ENCODE measurements at places on chromosomes 11 and 22.

- DNase-seq = peak; percentile 35
Measured at GRCh38 chr22:45154383-45154782, 9.3 kb upstream of the NUP50 start.

DNA sequence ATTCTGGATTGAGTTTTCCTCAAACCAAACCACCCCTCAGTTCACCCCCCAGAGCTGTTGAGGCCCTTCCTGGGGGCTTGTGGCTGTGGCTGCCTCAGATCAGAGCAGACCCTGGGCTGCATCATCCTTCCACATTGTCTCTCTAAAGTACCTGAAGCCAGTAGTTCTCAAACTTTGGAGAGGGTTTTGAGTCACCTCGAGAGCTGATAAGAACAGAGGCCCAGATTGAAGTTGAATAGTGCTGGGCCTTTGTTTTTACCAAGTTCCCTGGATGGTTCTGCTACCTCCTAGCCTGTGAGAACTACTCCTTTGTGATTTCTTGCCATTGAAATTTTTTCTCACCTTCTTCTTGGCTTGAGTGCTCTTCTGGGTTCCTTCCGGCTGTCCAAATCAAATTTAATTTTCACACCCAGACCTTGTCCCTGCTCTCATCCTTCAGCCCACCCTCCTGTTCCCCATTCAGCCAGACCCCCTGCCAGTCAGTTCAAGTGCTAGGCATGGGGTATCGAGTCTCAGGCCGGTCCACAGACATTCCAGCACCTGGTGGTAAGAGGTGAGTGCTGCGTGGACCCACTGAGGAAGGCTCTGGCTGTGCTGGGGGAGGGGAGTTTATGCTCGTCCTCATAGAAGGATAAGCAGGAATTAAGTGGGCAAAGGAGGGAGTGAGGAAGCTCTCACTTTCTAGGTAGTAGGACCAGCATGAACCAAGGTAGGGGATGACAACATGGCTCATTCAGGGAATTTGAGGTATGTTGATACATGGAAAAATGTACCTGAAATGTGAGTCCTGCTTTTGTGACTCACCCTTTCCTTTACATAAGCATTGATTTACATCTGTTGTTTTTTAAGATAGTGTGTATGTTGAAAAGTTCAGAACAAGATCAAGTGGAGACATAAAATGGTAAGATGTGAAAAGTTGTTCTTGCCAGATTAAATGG lies 116.5 kb downstream of the PTPRJ start:
- peak; percentile 52 for DNase-seq

- DNase-seq = no peak
Measured at GRCh38 chr11:35323076-35323868, 96.1 kb downstream of the SLC1A2 start.

DNA sequence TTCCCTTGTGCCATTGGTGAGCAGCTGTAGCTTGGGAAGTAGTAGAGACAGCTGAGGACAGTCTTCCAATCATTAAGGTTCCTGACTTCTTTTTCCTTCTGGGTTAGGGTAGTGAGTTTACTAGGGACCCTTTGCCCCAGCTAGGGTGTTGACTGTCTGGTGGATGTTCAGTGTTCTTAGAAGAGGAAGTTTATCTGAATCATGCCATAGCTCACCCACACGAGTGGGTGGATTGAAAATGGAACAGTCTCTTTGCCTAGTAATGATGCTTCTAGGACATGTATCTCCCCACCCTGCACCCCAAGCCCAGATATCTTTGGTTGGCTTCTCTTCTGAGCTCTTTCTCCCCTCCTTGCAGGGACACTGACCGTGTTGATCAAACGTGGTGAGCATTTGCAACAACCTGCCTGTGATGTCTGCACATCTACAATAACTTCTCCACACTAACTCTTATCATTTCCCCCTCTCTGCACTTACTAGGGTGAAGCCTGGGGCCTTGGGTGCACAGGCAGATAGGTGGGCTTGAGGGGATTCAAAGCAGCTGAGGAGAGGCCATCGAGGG lies 57.1 kb upstream of the HORMAD2 start:
- DNase-seq = no peak

DNA sequence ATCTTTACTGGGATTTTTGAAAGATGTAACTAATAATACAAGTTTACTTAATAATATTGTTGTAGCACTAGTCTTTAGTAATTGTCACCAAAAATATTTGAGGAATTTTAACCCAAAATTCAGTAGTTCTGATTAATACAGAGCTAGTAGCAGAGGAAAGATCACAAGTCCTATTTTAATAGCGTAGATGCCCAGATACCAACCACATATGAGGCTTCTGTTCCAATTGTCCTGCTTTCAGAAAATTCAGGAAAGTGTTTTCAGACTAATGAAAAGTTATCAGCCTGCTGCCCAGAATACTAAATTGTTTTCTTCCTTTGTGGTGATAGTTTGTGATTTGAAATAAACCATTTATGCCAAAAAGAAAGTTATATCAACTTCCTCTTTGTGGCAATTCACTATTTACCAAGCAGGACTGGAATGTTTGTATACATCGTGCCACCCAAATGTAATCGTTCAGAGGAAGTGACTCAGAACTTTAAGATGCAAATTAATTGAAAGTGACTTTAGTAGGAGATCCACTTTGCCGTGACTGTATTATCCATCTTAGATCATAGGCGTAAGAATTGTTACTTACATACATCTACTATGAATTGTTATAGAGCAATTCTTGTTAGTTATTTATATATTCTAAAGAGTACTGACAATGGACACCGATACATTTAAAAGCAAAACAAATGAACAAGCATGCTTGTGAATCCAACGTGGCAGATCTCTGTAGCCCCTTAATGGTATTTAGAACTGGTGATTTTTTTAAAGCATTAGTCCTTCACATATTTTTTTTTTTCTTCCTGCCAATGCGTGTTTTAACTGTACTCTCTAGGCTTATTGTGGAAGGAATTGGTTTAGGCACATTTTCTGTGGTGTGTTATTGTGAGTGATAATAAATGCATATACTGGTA lies 231.0 kb downstream of the DDX10 start:
- peak; percentile 54 for DNase-seq

GRCh38 chr11:59767225-59767611 lies 12.0 kb downstream of the STX3 start:
- DNase-seq = no peak

DNA sequence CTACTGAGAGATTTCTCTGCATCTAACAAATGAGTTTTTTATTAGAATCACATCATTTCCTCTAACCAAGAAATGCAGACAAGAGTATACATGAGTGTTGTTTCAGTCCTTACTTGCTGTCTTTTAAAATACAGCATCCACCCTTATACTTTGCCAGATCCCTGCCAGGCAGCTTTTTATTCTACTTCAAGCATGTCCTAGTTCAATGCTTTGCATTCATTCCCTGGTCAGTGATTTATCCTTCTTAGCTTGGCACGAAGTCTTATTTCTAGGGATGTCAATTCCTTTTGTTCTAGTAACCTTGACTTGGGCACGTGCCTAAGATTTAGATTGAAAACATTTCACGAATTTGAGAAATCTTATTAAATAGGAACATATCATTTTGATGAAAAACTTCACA lies 307.2 kb upstream of the MPPED2 start:
- DNase-seq = no peak

GRCh38 chr11:74171630-74171968 lies 510 bp downstream of the PPME1 start:
- peak; percentile 14 for DNase-seq

- no peak for DNase-seq
Measured at GRCh38 chr22:47100019-47100418, 337.6 kb downstream of the TBC1D22A start.

GRCh38 chr11:32849761-32850160 lies 20.0 kb downstream of the PRRG4 start:
- DNase-seq = no peak

- peak; percentile 59 for DNase-seq
Measured at GRCh38 chr22:32338757-32339156, 18.9 kb upstream of the RFPL3 start.

DNA sequence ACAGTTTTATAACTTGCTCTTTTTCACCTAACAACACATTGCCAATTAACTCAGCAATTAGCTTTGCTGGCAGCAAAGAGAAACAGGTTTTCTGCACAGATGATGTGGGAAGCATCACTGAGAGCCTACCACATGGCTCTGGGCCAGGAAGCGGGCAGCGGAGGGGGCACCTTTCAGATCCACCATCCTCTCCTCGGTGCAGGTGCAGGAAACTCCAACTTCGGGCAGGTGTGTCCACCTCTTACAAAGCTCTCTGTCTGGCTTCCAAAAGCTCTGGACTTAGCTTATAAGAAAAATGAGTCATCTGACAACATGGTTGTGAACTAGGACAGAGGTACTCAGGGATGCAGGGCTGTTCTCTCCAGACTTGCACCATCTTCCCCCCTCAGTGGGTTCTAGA lies 77.0 kb downstream of the RPS6KA4 start:
- DNase-seq = no peak

GRCh38 chr11:94518300-94518699 lies 6.0 kb downstream of the C11orf97 start:
- no peak for DNase-seq

DNA sequence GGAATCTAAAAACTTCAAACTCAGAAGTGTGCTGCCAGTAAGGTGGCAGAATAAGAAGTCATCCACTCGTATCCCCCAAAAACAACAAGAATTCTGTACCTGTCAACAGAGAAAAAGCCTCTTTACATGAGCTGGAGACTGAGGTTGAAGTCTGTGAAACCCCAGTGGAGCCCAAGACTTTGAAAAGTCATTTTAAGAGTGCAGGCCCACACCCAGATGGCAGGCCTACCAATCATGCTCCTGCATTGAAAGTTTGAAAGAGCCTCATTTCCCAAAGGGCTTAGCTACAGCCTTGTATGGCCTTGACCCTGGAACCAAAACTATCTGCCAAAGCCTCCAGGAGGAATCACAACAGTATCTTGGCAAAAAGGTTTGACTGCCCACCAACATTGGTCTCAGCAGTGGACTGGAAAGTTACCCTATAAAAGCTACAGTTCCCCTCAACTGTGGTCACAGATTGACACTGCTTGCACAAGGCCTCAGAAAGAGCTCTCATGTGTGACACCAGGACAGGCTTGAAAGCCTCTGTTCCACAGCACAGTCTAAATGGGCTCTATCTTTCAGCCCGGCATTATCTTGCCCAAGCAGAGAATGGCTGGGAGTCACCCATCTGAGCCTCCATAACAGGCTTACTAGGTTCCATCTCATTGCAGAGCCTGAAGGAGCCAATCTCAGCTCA lies 47.7 kb downstream of the SLC22A9 start:
- no peak for DNase-seq

DNA sequence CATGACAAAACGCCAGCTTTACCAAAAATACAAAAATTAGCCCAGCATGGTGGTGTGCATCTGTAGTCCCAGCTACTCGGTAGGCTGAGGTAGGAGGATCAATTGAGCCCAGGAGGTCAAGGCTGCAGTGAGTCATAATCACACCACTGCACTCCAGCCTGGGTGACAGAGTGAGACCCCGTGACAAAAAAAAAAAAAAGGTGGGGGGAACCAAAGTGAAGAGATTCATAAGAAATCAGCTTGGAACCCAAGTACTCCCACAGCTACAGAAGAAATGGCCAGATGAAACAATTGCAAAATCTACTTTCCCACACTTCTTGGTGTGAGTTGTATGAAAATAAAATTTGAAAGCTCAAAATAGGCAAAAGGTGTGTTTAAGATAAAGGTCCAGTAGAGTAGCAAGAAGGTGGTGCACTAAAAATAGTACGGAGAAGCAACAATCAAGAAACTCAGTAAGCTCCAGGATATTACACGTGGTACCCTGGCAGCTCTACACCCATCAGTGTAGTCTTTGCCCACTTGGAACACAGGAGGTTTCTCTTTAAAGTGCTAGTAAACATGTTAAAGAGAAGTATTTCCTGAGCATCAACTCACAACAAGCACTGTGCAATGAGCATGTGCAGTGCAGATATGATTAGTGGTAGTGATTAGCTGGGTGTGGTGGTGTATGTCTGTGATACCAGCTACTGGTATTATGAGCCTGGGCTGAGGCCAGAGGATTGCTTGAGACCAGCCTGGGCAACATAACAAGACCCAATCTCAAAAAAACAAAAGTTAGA lies 5.3 kb downstream of the HARBI1 start:
- no peak for DNase-seq

DNA sequence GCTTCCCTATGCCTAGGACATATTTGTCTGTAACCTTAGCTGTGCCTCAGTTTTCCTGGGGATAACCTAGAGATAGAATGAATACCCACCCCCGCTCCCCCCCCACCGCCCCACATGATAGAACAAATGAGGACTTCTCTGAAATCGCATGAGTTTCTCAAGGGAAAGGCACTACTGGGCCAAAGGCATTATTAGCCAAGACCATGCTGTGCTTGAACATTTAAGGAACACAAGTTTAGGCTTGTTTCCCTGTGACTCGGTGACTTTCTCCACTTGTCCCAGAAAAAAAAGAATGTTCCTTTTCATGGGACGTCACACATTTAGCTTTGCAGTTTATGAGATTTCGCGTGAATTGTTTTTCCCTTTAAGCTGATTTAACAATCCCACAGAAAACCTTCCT lies 51.4 kb upstream of the CRTAM start:
- DNase-seq = no peak

DNA sequence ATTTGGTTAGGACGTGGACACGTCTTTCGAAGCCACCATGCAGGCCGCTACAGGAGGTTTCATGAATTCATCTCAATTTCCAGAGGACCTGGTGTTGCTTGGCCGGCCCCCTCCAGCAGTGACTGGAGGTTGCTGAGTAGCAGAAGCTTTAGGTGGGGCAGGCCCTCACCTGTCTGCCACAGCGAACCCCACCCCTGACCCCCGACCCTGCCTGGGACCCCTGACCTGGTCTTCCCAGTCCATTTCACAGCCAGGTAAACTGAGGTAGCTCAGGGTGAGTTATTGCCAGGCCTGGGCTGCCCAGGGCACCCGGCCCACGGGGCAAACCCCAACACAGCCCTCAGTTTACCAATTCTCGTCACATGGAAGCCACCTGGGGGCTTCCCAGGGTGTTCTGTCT lies 39.1 kb upstream of the SMIM38 start:
- no peak for DNase-seq

DNA sequence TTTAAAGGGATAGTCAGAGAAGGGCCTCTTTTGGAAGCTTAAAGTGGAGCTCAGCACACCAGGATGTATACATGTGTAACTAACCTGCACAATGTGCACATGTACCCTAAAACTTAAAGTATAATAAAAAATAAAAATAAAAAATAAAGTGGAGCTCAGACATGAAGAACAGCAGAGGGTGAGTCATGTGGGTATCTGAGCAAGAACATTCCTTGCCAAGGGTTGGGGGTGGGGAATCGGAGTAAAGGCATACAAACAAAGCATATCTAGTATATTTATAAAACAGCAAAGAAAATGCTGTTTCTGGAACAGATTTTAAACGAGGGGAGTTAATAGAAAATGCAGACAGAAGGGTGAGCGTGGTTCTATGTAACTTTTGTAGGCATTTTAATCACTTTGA lies 562.6 kb upstream of the ANO3 start:
- peak; percentile 4 for DNase-seq

DNA sequence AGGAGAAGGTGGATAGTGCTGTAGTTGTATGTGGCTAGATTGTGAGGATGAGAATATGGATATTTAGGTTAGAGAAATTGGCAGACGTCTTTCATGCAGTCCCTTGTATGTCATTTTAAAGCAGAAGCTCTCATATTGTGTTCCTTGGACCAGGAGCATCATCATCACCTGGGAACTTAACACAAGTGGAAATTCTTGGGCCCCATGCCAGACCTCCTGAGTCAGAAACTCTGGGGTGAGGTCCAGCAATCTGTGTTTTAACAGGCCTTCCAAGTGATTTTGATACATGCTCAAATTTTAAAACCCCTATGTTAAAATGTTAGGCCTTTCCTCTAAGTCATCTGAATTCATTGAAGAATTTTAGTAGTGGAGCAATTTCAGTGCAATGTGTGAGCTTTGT lies 34.8 kb downstream of the JHY start:
- peak; percentile 57 for DNase-seq

- no peak for DNase-seq
Measured at GRCh38 chr11:75147191-75147874, 3.6 kb upstream of the SLCO2B1 start.

- peak; percentile 91 for DNase-seq
Measured at GRCh38 chr11:15897211-15897960, 459.0 kb downstream of the SOX6 start.

Measured in kidney tubule cell (primary cell).